ENCODE measurements at places on chromosomes 13 and 19.

- DNase-seq: no peak
Observed at GRCh38 chr19:55208880-55209692, at the start of gene PTPRH. Gene PTPRH, minus strand, starts transcription at chr19:55209501. Its CDS starts 68 bp downstream, at chr19:55209433.

DNA sequence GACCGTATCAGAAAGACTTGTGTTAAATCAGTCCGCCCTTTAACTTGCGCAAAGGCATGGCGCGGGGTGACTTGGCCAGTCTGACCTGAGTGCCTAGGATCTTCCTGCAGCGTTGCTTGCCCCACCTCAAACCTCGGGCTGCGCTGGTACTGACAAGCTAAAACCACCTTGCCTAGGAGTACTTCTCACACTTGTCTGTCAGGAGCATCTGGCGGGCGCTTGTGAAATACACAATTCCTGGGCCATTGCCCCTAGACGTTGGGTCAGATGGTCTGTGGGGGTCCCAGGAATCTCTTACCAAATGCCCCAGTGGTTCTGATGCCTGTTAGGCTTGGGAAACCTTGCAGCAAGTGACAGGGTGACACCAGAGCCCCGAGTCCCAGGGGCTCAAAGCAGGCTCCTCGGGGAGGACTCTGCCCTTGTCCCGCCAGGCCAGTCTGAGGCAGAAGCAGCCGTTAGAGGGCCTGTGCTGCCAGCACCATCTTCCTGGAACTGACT, 12.9 kb downstream of the CEBPG start:
- DNase-seq: no peak

GRCh38 chr19:55519451-55520311, 17.3 kb downstream of the SBK2 start:
- no peak for DNase-seq

DNA sequence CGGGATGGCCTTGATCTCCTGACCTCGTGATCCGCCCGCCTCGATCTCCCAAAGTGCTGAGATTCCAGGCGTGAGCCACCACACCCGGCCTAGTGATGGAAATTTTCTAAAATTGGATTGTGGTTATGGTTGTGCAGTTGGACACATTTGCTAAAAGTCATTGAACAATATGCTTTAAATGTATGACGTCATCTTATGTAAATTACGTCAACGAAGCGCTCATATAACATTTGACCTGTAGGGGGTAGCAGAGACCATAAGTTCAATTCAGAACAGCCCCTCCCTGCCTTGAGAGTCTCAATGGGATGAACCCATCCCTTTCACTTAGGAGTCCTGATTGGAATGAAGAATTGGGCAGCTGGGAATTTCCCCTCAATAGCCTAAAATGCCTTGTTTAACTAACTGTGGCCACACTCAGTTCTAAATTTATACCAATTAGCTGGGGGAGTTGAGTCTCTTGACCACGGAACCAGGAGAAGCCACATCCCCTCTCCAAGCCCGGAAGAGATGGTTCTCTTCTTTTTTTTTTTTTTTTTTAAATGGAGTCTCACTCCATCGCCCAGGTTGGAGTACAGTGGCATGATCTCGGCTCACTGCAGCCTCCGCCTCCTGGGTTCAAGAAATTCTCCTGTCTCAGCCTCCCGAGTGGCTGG, 15.2 kb upstream of the TLE6 start:
- peak; percentile 39 for DNase-seq

- no peak for DNase-seq
Observed at GRCh38 chr19:34104096-34104495, 68.2 kb upstream of the LSM14A start.

GRCh38 chr13:76992548-76993001, 694 bp downstream of the CLN5 start:
- DNase-seq: no peak

- no peak for DNase-seq
Observed at GRCh38 chr13:23609874-23610576, 39.8 kb downstream of the TNFRSF19 start.

- no peak for DNase-seq
Observed at GRCh38 chr19:12596485-12596884, 14.1 kb downstream of the ZNF490 start.

DNA sequence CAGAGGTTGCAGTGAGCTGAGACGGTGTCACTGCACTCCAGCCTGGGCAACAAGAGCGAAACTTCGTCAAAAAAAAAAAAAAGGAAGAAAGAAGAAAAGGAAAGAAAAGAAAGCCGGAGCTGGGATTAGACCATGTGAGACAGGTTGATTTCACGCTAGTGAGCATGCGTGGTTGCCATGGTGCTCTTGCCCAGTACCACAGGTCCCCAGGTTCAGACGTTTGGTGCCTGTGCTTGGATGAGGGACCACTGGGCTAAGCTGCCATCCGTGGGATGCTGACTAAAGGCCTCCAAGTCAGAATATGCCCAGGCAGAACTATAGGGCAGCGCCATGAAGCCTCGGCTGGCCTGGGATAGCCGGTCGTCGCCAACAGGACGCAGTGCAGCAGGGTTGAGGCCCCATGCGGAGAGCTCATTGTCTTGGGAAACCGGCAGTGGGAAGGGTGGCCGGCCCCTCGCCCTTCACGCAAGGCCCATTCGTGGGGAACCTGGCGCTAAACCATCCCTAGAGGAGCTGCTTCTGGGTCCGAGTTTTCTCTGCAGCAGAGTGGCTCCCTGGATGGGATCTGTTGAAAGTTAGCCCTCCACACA, 7.2 kb upstream of the TEX101 start:
- no peak for DNase-seq

GRCh38 chr19:51091895-51092873, 9.5 kb upstream of the KLK14 start:
- no peak for DNase-seq

GRCh38 chr13:74203576-74203975, 69.4 kb upstream of the KLF12 start:
- no peak for DNase-seq

- DNase-seq: no peak
Observed at GRCh38 chr13:108795841-108796240, 166.4 kb downstream of the MYO16 start.

- no peak for DNase-seq
Observed at GRCh38 chr13:93797463-93797862, 570.9 kb downstream of the GPC6 start.

GRCh38 chr19:28425046-28425931, 787.7 kb downstream of the UQCRFS1 start:
- no peak for DNase-seq

DNA sequence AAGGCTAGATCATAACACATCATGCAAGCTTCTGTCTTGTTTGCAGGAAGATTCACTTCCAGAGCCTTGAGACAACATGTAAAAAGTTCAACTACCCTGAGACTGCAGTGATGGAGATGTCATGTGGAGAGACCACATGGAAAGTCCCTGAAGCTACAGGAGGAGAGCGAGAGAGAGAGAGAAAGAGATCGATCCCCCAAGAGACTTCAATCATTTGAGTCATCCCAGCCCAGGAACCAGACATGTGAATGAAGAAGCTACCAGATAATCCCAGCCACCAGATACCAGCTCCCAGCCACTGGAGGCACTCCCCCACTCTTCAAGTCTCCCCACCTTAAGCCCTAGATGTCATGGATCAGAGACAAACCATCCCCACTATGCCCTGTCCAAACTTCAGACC, 10.7 kb upstream of the EVI5L start:
- DNase-seq: no peak

- DNase-seq: peak; percentile 50
Observed at GRCh38 chr19:58346961-58347929, 6.0 kb downstream of the A1BG start.

GRCh38 chr13:112902101-112902651, 66.8 kb upstream of the MCF2L start:
- no peak for DNase-seq

DNA sequence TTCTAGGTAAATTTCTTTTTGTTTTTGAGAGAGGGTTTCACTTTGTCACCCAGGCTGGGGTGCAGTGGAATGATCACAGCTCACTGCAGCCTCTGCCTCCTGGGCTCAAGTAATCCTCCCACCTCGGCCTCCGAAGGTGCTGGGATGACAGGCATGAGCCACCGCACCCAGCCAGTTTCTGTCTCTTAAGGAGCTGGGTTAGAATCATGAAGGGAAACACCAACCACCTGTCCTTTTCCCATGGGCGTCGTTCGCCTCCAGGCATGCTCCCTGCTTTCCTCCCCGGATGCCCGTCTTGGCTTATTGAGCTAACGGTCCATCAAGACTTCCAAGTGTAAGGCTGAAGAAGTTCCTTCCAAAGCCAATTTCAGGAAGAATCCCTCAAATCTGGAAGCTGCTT, 85.9 kb downstream of the SOX1 start:
- DNase-seq: no peak

- DNase-seq: no peak
Observed at GRCh38 chr19:56137405-56137804, 3.7 kb upstream of the ZNF444 start.

DNA sequence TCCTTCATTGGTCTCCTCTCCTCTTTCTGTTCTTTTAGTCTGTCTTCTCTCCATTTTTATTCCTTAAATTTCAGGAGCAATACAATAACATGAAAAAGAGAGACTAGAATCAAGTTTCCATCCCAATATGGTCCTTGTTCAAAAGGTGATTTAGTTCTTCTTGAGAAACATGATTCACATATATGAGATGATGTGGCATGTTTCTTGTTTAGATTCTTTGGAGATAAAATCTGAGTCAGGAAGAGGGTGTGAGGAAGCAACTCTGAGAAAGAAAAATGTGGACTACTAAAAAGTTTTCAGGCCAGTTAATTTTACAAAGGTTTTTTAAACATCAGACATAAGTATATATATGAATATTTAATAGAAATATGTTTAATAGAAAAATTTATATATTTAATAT, 231.4 kb downstream of the OXGR1 start:
- no peak for DNase-seq

- no peak for DNase-seq
Observed at GRCh38 chr19:2492870-2493269, 16.9 kb downstream of the GADD45B start.

DNA sequence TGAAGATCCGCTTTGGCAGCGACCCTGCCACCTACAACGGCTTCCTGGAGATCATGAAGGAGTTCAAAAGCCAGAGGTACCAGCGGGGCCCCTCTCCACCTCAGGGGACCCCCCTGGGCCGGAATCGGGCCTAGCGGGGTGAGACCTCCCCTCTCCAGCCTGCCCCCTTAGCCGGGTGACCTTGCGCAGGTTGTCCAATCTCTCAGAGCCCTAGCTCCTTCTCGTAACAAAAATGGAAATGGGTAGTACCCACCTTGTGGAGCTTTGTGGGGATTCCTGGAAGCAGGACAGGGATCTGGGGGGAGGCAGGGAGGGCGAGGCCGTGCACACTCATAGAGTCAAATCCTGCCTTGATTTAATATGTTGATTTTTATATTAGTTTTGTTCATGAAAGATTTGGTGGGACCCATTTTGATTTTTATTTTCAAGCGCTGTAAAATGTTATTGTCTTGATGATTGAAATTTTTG, 658 bp downstream of the SIN3B start:
- no peak for DNase-seq

DNA sequence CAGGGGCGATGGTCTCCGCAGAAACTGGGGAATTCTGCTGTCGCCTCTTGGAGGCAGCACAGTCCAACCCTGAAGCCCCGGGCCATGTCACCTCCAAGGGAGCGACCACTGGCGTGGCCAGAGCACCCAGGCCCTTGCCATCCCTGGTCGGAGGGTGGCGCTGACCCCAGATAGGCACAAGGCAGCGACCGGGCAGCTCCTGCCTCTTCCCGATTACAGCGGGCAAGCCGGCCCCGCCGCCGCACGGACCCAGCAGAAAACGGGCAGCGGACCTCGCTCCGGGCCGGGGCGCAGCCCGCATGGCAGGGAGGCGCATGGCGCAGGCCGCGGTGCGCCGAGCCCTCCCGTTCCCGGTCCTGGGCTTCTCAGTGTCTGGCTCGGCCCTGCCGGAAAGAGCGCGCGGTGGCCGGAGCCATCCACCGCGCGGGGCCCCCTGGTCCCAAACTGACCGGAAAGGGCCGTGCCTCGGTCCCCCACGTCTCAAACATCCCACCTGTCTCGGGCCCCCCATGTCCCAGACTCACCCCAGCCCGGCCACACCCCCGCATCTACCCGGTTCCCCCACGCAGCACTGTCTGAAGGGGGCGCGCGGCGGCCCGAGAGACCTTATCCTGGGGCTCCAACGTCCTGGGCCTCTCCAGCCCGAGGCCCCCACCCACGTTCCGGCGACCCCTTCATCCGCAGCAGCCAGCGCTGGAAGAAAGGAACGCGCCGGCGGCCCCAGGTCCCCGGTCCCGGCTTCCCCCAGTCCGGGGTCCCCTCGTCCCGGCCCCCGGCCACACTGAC, 727 bp downstream of the CERS1 start:
- no peak for DNase-seq

- DNase-seq: no peak
Observed at GRCh38 chr13:58379221-58379620, 747.7 kb downstream of the PCDH17 start.

DNA sequence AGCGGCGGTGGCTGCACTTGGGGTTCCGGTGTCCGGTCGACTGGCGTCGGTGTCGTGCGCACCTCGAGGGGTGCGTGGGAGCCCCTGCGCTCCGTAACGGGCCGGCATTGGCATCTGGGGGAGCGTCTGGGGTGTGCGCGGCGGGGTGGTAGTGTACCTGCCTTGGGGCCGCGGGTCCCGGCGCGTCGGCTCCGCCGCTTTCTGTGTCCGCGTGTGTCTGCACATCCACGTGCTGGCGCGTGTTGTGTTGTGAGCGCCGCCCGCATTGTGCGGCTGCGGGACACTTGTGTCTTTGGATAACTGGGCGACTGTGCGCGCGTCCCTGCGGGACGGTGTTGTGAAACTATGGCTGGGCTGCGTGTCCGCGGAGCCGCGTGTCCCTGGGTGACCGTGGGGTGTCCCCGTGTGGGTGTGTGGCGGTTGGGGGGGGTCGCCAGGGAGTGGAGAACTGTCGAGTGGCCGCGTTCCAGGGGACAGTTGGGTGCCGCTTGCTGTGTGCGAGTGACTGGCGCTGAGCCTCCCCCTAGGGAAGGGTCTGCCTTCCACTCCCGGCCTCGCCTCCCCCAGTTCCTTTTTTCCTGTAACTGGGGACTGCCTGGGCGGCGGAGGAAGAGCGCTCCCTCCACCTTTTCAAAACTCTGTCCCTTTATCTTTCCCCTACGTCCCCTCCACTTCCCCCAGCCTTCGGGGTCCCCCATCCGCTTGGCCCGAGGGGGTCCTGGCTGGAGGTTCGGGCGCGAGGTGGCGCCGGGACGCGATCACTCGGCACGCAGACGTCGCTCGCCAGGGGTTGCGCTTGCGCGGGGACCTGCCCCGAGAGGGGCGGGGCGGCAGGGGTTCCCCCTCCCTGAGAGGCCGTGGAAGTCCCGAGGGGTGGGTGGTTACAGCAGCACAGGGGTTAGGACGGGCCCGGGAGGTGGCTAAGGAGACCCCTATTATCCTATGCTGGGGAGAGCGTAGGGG, 5.7 kb upstream of the NFIC start:
- DNase-seq: peak; percentile 61

- no peak for DNase-seq
Observed at GRCh38 chr19:48780631-48781391, 25.5 kb downstream of the FGF21 start.
